ENCODE measurements at places on chromosomes 13 and 19. TPM values are rescaled to one million over a fixed set of nuclear protein-coding genes. Genes with fewer than 3 reads are reported as not detected.

DNA sequence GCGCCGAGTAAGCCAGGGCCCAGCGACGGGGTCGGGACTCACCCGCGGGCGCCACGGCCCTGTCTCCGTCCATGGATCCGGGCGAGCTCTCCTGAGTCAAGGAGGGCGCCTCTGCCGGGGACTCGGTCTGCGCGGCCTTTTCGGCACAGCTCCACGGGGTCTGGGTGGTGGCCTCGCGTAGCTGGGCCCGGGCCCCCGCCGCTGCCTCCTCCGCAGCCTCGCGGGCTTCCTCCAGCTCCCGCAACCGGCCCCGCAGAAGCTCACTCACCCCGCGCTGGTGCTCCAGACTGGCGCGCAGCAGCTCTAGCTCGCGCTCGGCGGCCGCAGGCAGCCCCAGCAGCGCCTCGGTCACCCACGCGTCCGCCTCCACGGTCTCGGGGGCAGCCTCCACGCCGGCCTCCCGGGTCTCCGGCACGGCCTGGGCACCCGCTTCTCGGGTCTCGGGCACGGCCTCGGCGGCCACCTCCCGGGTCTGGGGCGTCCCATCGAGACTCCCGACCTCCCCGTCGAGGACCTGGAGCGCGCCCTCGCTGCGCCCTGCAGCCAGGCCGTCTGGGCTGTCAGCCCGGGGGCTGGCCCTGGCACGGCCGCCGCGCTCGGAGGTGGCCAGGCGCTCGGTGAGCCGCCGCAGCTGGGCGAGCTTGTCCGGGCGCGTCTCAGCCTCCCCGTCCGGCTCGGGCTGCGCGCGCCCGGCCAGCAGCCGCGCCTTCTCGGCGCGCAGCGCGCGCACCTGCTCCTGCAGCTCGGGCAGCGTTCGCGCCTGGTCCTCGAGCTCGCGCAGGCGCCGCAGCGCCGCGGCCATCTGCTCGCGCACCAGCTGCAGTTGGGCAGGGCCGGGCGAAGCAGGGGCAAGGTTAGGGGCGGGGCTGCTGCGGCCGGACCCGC, 8.4 kb downstream of the KANK3 start:
- no peak for DNase-seq

The MEX3D gene
- total RNA-seq = 21.9 TPM

The LAIR1 gene
- total RNA-seq = 42.2 TPM

DNA sequence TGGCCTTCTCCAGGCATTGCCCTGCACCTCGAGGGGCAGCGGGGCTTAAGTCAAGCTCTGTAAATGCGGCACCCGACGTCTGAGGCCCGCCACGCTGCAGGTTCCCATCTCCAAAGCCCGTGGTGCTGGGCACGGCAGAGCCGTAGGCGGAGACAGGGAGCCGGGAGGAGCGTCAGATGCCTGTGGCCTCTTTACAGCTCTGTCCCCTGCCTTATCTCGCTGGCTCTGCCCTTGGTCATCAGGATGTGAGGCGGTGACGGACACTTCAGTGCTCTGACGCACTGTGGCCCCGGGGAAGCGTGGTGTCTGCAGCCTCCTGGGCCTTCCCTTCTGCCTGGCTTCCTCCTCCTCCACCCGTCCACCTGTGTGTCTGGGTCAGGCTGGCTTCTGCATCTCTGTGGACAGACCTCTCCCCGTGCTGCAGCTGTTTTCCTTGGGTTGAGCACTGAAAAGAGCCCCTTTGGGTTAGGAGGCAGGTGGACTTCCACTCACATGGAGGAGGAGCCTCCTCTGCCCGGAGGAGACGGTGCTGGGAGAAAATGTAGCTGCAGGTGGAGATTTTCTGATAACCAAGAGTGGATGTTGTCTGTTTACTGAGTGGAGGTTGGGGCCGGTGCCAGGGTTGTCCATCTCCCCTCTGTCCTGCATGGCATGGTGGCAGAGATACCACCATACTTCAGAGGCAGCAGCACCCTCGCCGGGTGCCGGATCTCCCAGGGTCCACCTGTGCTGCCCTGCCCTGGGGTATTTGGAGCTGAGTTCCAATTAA, 14.6 kb downstream of the MCF2L start:
- DNase-seq = no peak

DNA sequence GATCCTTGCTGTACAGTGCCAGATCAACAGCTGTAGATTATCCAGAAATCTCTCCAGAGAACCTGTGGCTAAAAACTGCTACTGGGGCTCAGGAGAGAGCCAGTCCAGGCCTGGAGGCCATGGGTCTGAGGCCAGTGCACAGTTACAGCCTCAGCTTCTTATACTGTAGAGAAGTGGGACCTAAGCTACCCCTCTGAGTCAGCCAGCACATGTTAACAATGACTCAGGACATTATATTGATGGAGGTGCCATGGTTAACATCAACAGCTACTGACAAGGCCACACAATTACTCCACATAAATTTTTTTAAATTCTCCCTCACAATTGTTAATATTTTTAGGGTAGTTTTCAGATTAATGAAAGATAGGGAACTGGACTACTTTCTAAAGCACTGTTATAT, 138.5 kb downstream of the RBM26 start:
- DNase-seq = no peak

GRCh38 chr13:22062478-22063205, 391.8 kb downstream of the FGF9 start:
- DNase-seq = no peak

The BCL3 gene
- total RNA-seq = 40.4 TPM

The UPF3A gene
- total RNA-seq = 36.7 TPM

DNA sequence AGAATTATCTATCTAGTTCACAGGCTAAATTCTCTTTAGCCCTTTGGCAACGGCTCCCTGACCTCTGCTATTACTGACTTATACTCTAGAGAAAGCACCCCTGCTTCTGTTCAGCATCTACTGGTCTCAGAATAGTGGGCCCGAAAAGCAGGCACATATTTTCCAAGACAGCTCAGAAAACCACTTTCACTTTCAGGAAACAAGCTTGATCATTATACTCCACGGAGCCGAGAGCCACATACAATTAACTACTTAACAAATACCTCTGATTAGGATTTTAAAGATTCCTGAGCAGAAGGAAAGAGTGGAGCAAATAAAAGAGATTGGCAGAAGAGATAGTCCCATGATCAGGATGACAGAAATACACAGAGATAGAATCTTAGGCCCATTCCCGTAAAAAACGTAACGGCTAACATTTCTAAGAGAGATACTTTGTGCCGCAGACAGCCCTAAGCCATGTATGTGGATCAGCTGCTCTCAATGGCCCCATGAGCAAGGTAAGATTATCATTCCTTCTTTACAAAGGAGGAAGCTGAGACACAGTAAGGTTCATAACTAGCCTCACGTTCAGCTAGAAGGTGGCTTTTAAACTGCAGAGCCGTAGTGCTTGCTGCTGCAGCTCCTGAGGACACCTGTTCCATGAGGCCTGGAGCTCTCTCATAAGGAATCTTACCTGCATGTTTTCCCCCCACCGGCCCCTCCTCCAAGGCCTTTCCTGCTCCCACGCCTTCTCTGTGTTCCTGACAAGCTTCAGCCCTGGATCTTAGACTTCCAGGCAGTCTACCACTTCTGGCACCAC, 227.2 kb downstream of the FOXO1 start:
- no peak for DNase-seq

DNA sequence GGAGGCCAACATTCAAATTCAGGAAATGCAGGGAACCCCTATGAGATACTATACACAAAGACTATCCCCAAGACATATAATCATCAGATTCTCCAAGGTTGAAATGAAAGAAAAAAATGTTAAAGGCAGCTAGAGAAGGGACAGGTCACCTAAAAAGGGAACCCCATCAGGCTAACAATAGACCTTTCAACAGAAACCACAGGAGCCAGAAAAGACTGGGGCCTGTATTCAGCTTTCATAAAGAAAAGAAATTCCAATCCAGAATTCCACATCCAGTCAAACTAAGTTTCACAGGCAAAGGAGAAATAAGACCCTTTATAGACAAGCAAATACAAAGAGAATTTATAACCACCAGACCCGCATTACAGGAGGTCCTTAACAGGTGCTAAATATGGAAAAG, 1703.6 kb upstream of the PRR20A start:
- no peak for DNase-seq

- DNase-seq = no peak
Observed at GRCh38 chr13:107866032-107866940, 349.1 kb downstream of the LIG4 start.
